ENCODE measurements at places on chromosomes 12 and 14.

- DNase-seq = no peak
Observed at GRCh38 chr12:132033627-132034026, 83.9 kb downstream of the EP400 start.

GRCh38 chr14:73153272-73153671 lies 17.0 kb downstream of the PSEN1 start:
- DNase-seq = no peak

DNA sequence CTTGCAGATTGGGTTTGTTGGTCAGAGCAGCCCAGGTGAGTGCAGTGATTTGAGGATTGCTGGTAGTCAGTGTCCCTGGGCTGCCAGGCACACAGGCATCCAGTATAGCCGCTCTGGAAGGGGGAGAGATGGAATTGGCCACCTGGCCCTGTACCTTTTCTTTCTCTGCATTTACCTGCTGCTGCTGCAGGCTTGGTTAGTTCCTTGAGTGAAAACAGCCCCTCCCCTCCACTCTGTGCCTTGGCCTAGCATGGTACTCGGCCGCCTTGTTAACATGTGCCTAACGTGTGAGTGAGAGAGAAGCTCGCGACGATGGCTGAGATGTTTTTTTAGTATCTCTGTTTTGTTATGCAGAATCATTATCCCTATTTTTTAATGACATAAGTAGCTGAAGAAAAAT lies 49.3 kb upstream of the AMN start:
- no peak for DNase-seq

- no peak for DNase-seq
Observed at GRCh38 chr14:103286968-103287850, 46.8 kb upstream of the EIF5 start.

DNA sequence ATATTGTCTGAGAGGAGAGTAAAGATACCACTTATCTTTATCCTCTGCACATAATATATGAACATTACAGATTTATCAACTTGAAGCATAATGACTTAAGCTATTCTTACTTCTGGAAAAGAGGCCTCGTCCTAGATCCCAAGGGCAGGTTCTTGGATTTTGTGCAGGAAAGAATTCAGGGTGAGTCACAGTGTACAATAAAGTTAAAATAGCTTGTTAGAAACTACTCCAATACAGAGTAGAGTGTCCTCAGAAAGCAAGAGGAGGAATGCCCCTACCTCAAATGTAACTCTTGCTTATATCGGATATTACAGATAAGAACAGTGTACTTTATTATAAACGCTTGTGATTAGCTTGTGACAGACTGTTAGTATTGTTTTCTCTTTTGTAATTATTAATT lies 41.9 kb upstream of the ABCC9 start:
- DNase-seq = no peak

DNA sequence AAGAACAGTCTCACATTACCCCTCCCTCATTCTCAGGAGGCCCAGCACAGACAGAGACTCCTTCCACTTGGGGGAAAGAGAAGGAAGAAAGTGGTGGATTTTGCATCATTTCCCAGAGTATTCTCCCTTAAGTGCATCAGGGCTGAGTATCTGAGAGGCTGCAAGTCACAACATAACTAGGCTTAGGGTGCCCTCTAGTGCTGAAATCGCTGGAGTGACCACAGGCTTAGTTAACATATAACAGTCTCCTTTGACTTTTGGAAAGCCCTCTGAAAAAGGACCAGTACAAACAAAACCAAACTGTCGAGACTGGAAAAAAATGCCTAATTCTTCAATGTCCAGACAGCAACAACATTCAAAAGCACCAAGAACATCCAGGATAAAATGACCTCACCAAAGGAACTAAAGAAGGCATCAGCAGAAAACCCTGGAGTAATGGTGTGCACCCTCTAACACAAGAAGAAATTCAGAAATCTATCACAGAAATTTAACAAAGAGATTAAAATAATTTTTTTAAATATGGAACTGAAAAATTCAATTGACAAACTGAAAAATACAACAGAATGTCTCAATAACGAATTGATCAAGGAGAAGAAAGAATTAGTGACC lies 412.3 kb downstream of the RPS29 start:
- DNase-seq = no peak

GRCh38 chr12:86777325-86777724 lies 521.1 kb upstream of the MGAT4C start:
- DNase-seq = no peak
